A172 (cell line): ENCODE measurements at places on chromosomes 12 and 14. TPM values are rescaled to one million over a fixed set of nuclear protein-coding genes. Genes with fewer than 3 reads are reported as not detected.

WDR20 gene
- 10.9 and 14.8 TPM in 2 replicates for total RNA-seq

ITPR2 gene
- total RNA-seq: 6.4 and 6.5 TPM in 2 replicates

FICD gene
- 9.1 and 9.3 TPM in 2 replicates for total RNA-seq

TRHDE gene
- 0.05 and 0.12 TPM in 2 replicates for total RNA-seq

AACS gene
- total RNA-seq: 26.6 and 32.1 TPM in 2 replicates

AQP2 gene
- not detected in 2 replicates for total RNA-seq

OTUB2 gene
- total RNA-seq: 0.53 and 1.2 TPM in 2 replicates

MMP17 gene
- total RNA-seq: 3.7 and 5.7 TPM in 2 replicates

CPM gene
- total RNA-seq: 0.24 TPM in 1 of 2 replicates, not detected in the other

SLC38A4 gene
- 1.5 and 1.7 TPM in 2 replicates for total RNA-seq

GXYLT1 gene
- 19.4 and 20.7 TPM in 2 replicates for total RNA-seq

EPS8 gene
- total RNA-seq: 33.4 and 38.9 TPM in 2 replicates

ADAM21 gene
- 0.17 and 0.41 TPM in 2 replicates for total RNA-seq

PIK3C2G gene
- not detected in 2 replicates for total RNA-seq

SLCO1B1 gene
- 0.14 and 0.81 TPM in 2 replicates for total RNA-seq

RNF212B gene
- total RNA-seq: not detected in 2 replicates

NTN4 gene
- total RNA-seq: 9.9 and 14.1 TPM in 2 replicates

KCNC2 gene
- total RNA-seq: not detected in 2 replicates

ABCD2 gene
- total RNA-seq: not detected in 2 replicates

INHBC gene
- total RNA-seq: not detected in 2 replicates

ATF1 gene
- 24.3 and 24.8 TPM in 2 replicates for total RNA-seq

ZBTB39 gene
- 3.7 and 4.7 TPM in 2 replicates for total RNA-seq

TAS2R14 gene
- 1.2 and 1.7 TPM in 2 replicates for total RNA-seq

MYH6 gene
- not detected in 2 replicates for total RNA-seq
